ENCODE measurements at places on chromosomes 5 and 9.

DNA sequence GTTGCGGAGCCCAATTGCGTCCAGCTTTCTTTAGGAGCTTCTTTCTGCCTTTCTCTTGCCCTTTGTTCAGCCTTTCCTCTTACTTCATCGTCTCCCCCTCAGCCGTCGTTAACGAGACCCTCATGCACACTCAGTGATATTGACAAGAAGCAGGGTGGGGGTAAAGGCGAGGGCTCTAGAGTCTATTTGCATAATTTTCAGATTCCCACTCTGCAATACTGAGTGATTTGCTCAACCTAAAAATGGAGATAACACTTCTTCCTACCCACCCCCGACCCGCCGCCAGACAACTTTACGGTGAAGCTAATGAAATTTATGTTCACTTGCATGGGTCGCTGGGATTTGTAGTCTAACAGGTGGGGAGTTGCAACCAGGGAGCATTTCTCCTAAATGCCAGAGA, 1.3 kb upstream of the TBC1D2 start:
- DNase-seq: no peak

DNA sequence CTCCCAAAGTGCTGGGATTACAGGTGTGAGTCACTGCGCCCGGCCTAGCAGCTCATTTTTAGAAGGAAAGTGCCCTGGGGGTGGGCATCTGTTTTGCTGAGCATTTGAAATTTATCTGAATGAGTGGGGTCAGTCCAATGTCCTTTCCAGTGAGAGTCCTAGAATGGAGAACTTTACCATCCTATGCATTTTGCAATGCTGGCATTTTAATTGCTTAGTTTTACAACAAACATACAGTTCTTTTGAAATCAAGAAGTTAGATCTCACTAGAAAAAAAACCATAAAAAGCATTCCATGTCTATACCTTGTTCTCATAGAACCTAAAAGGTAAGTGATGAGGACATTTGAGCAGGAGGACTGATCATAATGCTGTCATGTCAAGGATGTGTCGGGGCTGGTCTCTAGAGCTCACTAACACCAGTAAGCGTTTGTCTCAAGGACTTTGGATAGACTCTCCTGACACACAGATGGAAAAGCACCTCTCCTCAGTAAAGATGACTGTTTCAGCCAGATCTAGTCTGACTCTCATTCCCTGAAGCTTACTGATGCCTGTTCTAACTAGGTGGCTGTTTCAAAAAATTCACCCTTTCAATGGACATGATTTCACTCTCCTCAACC, 83.9 kb downstream of the DCP2 start:
- DNase-seq: no peak

DNA sequence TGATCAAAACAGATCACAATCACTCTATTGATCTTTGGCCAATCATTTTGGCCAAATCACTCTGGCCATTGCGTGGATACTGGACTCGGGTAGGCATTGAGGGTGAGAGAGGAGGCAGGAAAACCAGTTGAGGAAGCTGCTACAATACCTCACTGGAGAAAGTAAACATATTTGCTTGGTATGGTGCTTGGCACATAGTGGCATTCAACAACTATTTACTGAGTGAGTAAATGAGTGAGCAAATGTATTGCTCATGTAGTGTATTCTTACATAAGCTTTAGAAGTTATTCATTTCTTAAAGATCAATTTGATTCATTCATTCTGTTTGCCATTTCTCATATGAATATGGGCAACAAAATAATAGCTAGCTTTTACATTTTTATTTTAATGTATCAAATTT, 4.0 kb upstream of the DEPDC1B start:
- DNase-seq: no peak

DNA sequence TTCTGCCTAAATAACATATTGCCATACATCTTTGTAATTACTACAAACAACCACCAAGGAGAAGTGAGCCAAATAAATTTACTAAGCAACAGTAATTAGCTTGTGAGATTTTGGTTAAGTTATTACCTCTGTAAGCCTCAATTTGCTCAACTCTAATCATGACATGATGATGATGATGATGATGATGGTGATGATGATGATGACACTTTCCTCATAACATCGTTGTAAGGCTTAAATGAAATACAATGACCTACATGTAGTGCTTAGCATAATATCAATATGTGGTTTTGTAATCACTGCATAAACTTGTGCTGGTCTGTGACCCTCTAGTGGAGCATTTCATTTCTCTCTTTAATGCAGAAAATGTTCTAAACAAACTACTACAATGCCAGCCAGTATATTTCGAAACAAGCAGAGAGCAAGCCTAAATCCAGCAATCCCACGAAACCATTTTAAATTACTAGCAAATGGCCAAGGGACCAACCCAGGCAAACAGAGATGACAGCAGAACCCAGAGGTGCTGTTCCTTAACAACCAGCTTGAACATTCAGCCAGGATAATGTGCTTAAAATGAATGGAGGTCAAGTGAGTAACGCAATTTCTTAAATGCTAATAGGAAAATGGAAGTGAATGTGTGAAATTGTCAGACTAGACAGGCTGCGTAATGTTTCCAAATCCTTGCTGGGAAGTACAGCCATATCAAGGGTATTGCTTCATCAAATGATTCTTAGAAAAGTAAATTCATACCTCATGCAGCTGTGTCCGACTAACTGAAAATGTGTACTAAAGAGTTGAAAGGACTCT, 281.9 kb upstream of the PUM3 start:
- DNase-seq: no peak

DNA sequence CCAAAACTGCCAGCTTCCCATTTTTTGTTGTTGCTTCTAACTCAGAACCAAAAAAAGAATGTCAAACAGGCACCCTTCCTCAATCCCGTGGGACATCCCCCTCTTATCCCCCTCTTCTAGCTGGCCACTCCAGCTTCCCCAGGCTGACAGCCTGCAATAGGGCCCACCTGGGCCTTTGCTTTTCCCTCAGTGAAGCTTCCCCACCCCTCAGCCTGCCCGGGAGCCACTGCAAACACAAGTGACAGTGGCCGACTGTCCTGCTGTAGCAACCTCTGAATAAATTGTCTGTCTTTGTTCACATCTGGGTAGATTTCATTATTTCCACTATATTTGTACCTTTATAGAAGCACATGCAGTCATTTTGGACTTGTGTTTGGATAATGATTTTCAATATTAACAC, 245.3 kb downstream of the GADD45G start:
- DNase-seq: no peak

GRCh38 chr9:12696931-12697622, 3.9 kb downstream of the TYRP1 start:
- DNase-seq: no peak

DNA sequence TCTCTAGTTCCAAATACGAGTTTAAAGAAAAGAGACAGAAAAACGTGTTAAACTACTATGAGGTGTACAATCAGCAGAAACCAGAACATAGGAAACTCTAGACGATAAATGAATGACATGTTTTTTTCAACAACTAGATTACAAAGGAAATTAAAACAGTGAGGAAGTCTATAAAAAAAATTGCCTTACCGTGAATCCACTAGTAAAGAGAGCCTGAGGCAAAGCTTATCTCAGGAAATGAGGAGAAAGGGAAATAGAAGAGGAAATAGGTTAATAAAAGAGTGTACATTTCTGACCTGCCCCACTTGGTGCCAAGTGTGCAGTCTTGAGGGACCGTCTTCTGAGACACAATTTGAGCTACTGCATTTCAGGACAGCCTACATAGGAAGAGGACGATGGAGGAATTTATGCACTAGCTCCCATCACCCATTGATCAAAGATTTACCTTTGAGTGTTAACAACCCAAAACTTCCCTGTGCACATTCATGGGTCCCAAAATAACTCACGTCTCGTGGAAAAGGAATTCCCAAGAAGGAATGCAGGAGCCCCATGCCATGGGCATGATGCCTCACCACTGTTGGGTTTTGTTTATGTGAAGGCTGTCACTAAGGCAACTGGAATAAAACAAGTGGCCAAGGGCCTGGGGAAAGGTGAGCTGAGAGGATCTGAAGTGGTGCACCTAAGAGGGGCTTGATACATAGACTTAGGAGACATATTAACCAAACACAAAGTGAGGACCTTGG, 53.6 kb upstream of the SLC1A3 start:
- DNase-seq: no peak
